ENCODE measurements at places on chromosomes 3 and 15. TPM values are rescaled to one million over a fixed set of nuclear protein-coding genes. Genes with fewer than 3 reads are reported as not detected.

The P3H2 gene
- total RNA-seq = 73.9 TPM

The ALPK3 gene
- 20.2 TPM for total RNA-seq

The STXBP5L gene
- 0.12 TPM for total RNA-seq

The GOLGA6L9 gene
- total RNA-seq = 5.1 TPM

The UNC13C gene
- 21.1 TPM for total RNA-seq

The ROBO1 gene
- 61.5 TPM for total RNA-seq

The PLSCR5 gene
- total RNA-seq = not detected

The ESYT3 gene
- total RNA-seq = 3.4 TPM

The GPR149 gene
- total RNA-seq = not detected

The ACTC1 gene
- total RNA-seq = 101 TPM
